ENCODE measurements at places on chromosomes 7 and 10. TPM values are rescaled to one million over a fixed set of nuclear protein-coding genes. Genes with fewer than 3 reads are reported as not detected.

The GSDME gene
- 5.2 TPM for total RNA-seq

DNA sequence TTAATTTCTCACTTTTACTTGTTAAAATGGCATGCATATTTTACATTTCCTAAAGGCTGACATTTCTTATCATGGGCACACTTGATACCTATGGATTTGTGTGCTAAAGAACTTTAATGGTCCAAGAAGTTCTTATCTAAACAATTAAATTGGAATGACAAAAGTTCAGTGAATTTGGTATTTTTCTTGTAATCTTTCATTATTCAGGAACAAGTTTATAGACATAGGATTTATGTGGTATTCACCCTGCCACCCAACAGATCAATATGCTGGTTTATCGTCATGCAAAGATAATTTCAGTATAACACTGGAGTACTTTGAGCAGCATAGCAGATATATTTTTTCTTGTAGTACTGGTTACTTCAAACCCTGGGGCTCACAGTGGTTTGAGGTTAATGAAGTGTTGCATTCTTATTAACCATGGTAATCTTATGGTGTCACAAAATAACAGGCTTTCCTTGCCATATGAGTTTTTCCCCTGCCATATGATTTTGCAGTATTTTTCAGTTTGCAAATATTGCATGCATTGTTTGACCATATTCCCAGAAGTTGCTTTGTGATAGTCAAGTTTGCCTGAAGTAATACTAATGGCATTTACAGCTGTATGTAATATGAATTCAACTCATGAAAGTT, 148.8 kb downstream of the PPP1R9A start:
- no peak overlapping the region for H3K4me3 ChIP-seq
- DNase-seq = no peak
- no peaks in the 10 kb centered on the region for H3K4me1 ChIP-seq
- no peaks in the 10 kb centered on the region for H3K27me3 ChIP-seq
- no peaks in the 10 kb centered on the region for H3K36me3 ChIP-seq

DNA sequence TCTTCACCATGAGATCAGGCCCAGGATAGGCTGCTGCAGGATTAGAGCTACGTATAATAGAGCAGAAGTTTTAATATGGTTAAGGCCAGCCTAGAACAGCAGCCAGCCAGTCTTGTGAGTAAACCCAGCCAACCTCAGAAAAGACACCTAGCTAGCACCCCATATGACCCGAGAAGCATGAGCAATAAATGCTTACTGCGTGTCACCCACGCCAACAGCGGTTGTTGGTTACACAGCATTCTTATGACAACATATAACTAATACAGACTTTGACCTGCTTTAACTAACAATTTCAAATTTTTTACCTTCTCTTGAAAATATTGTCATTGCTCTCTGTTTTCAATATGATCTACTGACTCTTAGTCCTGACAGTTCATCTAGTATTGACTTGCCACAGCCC, 105.7 kb downstream of the HBP1 start:
- H3K27me3 ChIP-seq = no peaks in the 10 kb centered on the region
- peaks cover 11% of the 10 kb centered on the region for H3K36me3 ChIP-seq
- H3K4me3 ChIP-seq = no peak overlapping the region
- no peaks in the 10 kb centered on the region for H3K4me1 ChIP-seq

GRCh38 chr7:33108554-33109004, 625 bp downstream of the RP9 start:
- peak overlapping the region; percentile 70 for H3K27ac ChIP-seq
- H3K36me3 ChIP-seq = no peaks in the 10 kb centered on the region
- H3K4me1 ChIP-seq = peaks cover 35% of the 10 kb centered on the region
- peak overlapping the region; percentile 88 for H3K4me3 ChIP-seq

DNA sequence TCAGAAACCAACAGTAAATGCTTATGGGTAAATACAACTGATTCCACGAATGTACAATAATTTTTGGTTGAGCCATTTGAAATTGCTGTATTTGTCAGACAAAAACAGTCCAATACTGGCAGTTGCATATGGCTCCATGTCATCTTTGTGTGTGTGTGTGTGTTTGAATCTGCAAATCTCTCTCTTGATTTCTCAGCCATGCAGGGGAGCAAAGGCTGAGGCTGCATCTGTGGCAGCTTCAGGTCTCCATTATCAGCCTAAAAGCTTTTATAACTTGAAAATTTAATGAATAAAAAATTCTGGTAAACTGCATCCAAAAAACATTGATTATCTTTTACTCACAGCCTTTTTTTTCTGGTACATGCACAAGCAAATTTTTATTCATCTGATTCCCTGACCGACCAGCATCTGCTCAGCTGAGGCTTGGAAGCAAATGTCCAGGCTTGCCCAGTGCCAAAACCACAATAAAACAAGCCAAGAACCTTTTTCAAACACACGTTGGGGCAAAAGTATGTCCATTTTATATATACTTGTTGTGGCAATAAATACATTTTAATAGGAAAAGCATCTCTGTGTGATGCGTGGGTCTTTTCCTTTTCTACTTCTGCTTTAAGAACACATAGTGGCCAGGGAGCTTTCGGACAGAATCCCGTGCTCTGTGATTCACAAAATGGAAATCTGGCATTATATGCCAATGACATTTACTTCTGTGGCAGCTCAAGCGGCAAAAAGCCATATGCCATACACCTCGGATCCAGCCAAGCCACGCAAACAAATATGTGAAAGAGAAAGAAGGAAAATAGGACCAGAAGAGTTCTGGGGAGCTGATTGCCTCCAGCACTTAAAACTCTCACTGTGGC, 275.6 kb upstream of the AOAH start:
- no peak overlapping the region for H3K27ac ChIP-seq
- H3K36me3 ChIP-seq = peaks cover 27% of the 10 kb centered on the region
- H3K4me1 ChIP-seq = peaks cover under 1% of the 10 kb centered on the region
- H3K4me3 ChIP-seq = no peak overlapping the region

- H3K27me3 ChIP-seq = no peaks in the 10 kb centered on the region
- peaks cover 45% of the 10 kb centered on the region for H3K4me1 ChIP-seq
- H3K4me3 ChIP-seq = no peak overlapping the region
- DNase-seq = no peak
Observed at GRCh38 chr10:62016623-62017490, 115.4 kb downstream of the ARID5B start.

The SLC16A9 gene
- 1.3 TPM for total RNA-seq

DNA sequence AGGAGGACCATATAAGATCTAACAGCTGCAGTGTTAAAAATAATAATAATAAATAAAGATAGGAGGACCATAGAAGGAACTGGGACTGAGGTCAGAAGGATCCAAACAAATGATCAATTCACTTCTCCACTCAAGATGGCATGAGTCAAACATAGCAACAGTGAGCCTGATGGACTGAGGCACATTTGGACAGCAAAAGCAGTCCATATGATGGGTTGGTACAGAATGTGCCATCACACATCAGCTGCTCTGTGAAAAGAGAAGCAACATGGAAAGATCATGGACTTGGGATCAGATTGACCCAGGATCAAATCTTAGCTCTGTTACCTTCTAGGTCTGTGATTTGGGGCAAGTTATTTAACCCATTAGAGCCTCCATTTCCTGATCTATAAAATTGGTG, 188.9 kb upstream of the KMT2E start:
- H3K4me1 ChIP-seq = no peaks in the 10 kb centered on the region
- H3K27ac ChIP-seq = no peak overlapping the region

- H3K4me1 ChIP-seq = peaks cover 93% of the 10 kb centered on the region
- DNase-seq = peak; percentile 46
- H3K27me3 ChIP-seq = no peaks in the 10 kb centered on the region
- H3K4me3 ChIP-seq = peak overlapping the region; percentile 71
- H3K27ac ChIP-seq = peak overlapping the region; percentile 97
- peaks cover 35% of the 10 kb centered on the region for H3K36me3 ChIP-seq
Observed at GRCh38 chr10:80468806-80469421, 14.8 kb downstream of the TSPAN14 start.

The CEP55 gene
- total RNA-seq = 45.0 TPM
